Kidney glomerular epithelial cell (primary cell): ENCODE measurements at places on chromosomes 16 and 17.

DNA sequence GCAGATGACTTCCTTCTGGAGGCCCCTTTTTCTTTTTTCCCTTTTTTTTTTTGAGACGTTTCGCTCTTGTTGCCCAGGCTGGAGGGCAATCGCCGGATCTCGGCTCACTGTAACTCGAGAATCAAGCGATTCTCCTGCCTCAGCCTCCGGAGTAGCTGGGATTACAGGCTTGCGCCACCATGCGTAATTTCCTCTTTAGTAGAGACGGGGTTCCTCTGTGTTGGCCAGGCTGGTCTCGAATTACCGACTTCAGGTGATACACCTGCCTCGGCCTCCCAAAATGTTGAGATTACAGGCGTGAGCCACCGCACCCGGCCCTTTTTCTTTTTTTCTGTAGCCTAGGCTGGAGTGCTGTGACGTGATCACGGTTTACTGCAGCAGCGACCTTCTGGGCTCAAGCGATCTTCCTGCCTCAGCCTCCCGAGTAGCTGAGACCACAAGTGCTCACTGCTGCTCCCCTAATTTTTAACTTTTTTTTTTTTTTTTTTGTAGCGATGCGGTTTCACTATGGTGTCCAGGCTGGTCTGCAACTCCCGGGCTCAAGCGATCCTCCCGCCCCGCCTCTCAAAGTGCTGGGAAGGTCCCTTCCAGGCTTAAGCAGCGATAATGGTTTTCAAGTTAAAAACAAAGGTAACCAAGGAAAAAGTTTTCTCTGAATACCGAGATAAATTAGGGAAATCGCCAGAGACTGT is 956 bp upstream of the IST1 start:
- DNase-seq, result peak; percentile 18

GRCh38 chr16:56789360-56789759 is 59.4 kb downstream of the NUP93 start:
- DNase-seq, result peak; percentile 15

DNA sequence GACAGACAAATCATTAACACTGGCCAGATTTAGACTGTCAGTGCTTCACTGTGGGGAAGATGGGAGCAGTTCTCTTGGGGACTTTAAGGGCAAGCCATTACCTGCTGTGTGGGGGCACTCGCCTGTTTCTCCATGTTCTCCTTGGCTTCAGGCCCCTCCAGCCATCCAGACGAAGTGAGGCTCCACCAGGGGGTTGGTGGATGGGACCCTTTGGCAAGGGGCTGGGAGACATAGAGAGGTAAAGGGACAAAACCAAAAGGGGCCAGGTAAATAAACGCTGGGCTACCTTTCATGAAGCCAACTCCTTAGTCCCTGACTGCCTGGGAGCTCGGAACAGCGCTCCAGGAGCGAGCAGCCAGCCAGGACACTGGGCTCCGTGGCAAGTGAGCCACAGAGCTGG is 14.0 kb downstream of the TBX4 start:
- DNase-seq, result no peak

DNA sequence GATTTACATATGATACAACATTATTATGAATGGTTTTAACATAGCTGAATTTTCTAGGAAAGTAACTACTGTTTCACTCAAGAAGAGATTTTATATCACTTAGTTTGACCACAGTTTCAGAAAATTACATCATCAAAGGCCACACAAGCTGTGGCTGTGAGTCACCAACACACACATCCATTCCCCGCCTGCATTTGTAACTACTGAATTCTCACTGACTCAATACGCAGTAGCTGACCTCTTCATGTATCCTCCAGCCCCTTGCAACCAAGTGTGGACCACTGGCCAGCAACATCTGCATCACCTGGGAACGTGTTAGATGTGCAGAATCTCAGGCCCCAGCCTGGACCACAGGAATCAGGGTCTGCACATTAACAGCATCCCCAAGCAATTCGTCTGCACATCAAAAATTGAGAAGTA is 197.6 kb downstream of the XYLT1 start:
- peak; percentile 41 for DNase-seq

DNA sequence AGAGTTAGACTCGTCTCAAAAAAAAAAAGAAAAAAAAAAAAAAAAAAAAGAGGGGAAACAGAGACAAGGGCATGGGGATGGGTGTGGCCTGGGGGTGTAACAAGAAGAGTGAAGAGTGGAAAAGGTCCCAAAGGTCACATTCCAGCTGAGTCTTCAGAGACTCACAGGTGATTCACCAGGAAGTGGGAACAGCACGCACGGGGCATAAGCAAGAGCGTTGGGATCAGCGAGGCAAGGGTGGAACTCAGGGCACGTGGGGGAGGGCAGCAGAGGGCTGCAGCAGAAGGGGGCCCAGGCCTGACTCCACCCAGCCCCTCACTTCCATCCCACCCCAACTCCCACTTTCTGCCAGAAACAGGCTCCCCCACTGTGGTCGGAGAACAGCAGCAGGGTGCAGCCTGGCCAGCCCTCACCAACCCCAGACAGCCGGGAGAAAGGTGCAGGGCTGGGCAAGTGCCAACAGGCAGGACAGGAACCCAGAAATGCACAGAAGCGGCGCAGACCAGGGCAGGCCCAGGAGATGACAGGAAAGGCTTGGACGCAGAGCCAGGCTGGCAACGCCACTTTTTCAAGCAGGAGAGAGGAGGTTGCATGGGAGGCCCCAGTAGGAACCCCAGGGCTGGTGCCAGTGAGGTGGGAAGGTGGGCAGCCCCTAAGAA is 3.3 kb downstream of the MEAK7 start:
- DNase-seq, result peak; percentile 52

GRCh38 chr17:45091778-45092425 is 30.8 kb downstream of the NMT1 start:
- DNase-seq, result no peak

GRCh38 chr16:19344224-19344801 is 58.8 kb downstream of the CLEC19A start:
- DNase-seq, result no peak

GRCh38 chr16:52545898-52546266 is 1.1 kb downstream of the TOX3 start:
- DNase-seq, result no peak

DNA sequence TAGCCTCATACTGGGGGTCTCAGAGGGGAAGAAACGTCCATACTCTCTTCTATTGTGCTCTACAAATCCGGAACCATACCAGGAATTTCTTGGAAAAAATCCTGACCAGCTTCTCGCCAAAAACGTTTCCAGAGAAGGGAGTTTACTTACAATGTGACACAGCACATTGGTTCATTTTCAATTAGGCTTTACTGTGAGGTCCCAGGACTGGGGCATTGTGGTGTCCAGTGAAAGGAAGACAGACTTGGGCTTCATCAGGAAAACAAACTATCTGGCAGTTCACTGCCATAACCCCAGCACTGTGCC is 14.7 kb downstream of the MPP2 start:
- DNase-seq, result no peak

- no peak for DNase-seq
These were observed 86.6 kb downstream of the PRKCB start for GRCh38 chr16:23922406-23922805.

GRCh38 chr16:80893686-80894085 is 89.3 kb upstream of the CDYL2 start:
- no peak for DNase-seq

GRCh38 chr17:82216301-82217119 is 3.9 kb upstream of the CCDC57 start:
- DNase-seq, result no peak

DNA sequence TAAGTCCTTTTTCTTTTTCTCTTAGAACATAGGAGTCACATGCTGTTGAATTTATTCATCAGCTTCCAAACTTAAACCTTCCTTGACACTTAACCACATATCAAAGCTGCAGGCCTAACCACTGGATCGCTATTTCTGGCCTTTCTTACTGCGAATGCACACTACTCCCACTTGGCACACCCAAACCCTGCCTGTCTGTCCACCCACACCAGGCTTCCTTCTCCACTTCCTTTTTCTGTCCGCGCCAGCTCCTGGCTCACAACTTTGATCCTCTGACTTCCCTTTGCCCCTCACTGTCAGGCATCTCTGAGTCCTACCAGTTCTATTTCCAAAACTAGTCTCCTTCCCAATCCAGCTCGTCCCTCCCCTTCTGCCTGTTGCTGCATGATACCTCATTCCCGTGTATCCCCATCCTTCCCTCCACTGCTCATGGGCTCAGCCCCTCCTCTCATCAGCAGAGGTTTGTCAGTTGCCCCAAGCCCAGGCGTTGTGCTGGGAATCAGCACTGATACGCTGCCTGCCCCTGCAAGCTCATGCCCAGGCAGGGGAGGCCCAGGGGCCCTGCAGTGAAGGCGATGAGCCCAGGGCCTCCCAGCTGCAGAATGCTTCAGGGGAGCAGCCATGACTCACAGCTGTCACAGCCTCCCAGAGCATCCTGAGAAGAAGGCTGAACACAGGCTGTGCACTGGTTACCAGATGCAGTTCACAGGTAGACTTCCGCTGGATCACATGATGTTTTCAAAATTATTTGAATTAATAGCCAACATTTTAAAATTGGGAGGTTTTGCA is 179.8 kb downstream of the KATNIP start:
- no peak for DNase-seq

DNA sequence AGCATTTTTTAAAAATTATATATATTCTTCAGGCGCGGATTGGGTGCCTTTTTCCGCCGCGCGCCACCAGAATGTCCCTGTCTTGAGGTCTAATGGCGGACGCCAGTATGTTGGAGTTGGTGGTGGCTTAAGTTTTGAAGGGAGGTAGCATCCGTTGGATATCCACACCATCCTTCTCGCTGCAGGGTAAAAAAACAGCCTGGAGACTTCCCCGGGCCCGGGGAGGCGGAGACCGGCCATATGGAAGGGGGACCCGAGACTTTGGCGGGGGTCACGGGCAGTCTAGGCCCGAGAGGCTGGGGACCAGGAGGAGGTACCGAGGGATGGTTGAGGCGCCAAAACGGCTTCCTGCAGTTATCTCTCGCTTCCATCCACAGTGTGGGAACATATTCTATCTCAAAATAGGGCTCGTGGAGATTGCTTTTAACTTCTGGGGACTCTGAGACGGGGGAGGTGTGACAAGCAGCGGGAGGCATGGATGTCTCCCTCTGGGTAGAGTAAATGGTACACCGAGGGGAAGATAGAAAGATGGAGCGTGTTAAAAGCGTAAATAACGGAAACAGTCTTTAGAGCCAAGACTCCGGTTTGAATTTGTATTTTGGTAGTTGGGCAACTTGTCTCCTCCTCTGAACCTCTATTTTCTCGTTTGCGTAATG is at the start of gene SF3B3:
SF3B3 (plus strand) TSS at position 74 of the 656 bp plus-strand sequence. CDS start 2,841 bp downstream, outside the sequence.
- DNase-seq, result peak; percentile 43

DNA sequence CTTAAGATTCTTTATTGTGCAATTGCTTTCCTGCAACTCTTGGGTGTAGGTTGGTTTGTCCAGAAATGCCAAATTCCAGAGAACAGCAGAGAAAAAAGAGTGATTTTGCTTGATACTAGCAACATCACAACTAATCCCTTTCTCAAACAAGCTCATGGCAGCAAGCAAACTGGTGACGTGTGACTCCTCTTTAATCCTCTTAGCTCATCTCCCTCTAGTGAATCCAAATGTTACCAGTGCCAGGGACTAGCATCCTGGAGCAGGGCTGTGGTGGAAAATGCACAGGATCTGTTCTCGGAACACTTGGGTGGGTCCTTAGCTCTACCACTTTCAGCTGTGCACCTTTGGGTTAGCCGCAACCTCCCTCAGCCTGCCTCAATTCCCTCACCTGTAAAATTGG is 204.0 kb upstream of the CCL2 start:
- no peak for DNase-seq

DNA sequence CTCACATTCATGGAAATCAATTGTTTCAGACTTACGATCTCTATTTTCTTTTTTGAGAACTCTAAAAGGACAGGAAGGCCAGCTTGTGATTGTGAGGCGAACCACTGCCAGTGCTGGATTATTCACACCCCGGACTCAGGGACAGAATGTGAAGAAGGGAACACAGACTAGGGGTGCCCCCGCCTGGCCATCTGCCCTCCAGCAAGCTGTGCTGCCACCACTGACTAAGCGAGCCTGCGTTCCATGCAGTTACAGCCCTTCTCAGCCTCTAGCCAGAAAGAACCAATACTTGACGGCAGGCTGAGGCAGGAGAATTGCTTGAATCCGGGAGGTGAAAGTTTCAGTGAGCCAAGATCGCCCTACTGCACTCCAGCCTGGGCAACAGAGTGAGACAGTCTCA is 2.8 kb downstream of the HAGH start:
- no peak for DNase-seq

DNA sequence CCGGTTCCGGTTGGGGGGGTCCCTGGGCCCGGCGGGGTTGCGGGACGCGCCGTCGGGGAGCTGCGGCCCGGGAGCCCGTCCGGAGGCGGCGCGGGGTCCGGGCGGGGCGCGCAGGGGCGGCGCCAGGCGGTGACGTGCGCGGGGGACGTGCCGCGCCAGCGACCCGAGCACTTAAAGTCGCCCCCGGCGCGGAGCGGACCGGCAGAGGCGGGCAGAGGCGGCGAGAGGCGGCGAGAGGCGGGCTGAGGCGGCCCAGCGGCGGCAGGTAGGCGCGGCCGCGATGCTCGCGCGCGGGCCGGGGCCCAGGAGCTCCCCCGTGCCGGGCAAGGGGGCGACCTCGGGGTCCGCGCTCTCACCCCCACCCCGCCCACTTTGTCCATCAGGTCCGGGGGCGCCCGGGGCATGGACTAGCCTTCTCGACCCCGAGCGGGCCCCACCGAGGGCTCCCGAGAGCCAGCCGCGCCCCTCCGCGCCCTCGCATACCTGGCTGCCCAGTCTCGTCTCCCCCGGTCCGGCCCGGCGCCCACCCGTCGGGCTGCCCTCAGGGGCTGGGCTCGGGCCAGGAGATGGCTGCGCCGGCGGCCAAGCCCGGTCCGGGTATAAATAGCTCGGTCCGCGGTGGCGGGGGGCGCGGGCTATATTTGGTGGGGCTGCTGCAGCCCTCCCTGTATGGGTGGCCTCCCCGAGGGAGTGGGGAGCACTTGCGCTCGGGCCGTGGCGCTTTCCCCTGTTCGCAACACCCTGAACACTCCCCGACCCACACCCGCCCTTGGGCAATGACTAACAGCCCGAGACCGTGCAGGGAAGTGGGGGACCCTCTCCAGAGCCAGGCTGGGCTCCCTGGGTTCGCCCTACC is at the start of gene SLC16A3:
SLC16A3 (plus strand) TSS at position 201 of the 856 bp plus-strand sequence. CDS start 6,967 bp downstream, outside the sequence.
- DNase-seq, result peak; percentile 42

- no peak for DNase-seq
These were observed 55.9 kb downstream of the ABHD15 start for GRCh38 chr17:29510953-29511352.

GRCh38 chr17:732902-733720 is 715 bp downstream of the TLCD3A start:
- peak; percentile 46 for DNase-seq

DNA sequence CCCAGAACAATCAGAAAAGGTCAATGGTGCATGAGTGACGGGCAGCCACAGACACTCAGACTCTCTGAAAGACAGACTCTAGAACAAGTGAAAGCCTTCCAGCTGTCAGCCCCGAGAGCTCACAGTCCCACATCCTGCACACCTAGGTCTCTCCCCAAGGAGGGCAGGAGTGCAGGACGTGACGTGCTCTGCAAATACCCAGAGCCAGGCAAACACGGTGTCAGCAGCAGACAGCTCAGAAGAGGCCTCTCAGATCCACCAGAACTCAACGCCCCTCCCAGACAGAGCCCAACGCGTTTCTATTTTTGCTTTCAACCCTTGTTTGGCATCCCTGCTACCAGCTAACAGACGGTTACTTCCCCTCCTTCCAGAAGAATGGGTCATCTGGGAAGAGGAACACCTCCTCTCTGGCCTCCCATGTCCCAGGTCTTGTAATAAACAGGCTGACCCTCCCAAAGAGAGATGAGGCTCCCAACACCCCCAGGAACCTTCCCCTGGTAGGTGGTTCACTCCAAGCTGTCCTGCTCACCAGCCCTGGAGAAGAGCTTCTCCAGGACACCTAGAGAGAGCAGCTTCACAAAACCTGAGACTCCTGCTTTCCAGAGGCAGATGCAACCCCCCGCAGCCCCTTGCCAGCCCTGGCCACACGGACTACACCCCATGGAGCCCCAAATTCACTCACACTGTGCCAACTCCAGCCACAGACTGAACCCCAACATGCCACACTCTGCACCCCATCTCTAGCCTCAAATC is 7.6 kb downstream of the PITPNM3 start:
- no peak for DNase-seq
